ENCODE measurements at places on chromosomes 13 and 19. TPM values are rescaled to one million over a fixed set of nuclear protein-coding genes. Genes with fewer than 3 reads are reported as not detected.
A peak's percentile ranks its signal among the peaks of the same experiment; 100 is the strongest.

Gene MCEMP1
- total RNA-seq: not detected

Gene ERFL
- total RNA-seq: not detected

Gene KBTBD7
- 17.4 TPM for total RNA-seq

Gene SIX5
- 27.3 TPM for total RNA-seq

Gene CYP2S1
- 267 TPM for total RNA-seq

GRCh38 chr13:65461590-65461989, 1768.5 kb downstream of the PCDH9 start:
- no peaks in the 10 kb centered on the region for H3K4me1 ChIP-seq
- no peaks in the 10 kb centered on the region for H3K36me3 ChIP-seq

DNA sequence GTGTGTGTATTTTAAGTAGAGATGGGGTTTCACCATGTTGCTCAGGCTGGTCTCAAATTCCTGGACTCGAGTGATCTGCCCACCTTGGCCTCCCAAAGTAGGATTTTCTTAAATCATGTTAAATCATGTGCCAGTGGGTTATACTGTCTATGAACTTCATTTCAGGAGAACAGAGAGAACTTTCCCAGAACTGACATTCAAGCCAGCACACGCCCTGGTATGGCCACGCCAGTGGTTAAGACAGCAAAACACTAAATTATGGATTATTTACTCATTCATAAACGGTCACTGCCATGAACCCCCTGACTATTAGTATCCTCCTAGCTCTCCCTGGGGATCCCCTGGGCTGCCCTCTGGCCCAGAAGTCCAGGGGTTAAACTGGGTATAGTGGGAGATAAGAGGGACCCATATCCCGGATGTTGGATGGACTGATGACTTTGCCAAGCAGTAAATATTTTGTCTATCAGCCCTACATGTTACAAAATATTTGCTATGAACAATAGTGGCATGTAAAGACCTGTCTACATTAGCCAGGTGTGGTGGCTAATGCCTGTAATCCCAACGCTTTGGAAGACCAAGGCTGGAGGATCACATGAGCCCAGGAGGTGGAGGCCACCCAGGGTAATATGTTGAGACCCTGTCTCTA, 16.1 kb upstream of the STRN4 start:
- no peaks in the 10 kb centered on the region for H3K27me3 ChIP-seq
- no peaks in the 10 kb centered on the region for H3K36me3 ChIP-seq
- no peaks in the 10 kb centered on the region for H3K4me1 ChIP-seq
- H3K4me3 ChIP-seq: no peak overlapping the region
- H3K27ac ChIP-seq: no peak overlapping the region
- no peak for DNase-seq

GRCh38 chr13:37090912-37091311, 14.6 kb downstream of the CSNK1A1L start:
- H3K27me3 ChIP-seq: no peaks in the 10 kb centered on the region
- no peaks in the 10 kb centered on the region for H3K4me1 ChIP-seq
- no peak overlapping the region for H3K27ac ChIP-seq
- H3K4me3 ChIP-seq: no peak overlapping the region

GRCh38 chr19:42078538-42079275, 2.7 kb downstream of the ZNF574 start:
- no peak overlapping the region for H3K4me3 ChIP-seq
- no peak overlapping the region for H3K27ac ChIP-seq
- no peaks in the 10 kb centered on the region for H3K27me3 ChIP-seq
- H3K36me3 ChIP-seq: peaks cover 34% of the 10 kb centered on the region

DNA sequence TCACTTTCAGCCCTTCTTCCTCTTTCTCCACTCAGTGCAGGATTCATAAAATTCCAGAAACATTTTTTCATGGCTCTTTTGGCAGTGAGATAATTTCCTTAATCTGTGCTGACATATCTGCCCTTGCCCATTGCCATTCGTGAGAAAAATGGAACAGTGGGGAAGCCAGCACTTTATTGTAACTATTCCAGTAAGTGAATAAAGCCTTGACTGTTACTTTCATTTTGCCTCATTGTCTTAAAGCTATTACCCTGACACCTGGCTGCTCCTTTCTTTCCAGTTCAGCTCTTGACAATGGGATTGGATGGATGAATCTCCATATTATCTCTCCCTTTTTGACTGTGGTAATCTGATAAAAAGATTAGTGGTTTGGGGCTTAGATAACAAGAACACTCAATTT, 1068.1 kb upstream of the PCDH20 start:
- H3K27me3 ChIP-seq: no peaks in the 10 kb centered on the region
- H3K4me1 ChIP-seq: no peaks in the 10 kb centered on the region
- H3K36me3 ChIP-seq: no peaks in the 10 kb centered on the region
- no peak overlapping the region for H3K4me3 ChIP-seq

DNA sequence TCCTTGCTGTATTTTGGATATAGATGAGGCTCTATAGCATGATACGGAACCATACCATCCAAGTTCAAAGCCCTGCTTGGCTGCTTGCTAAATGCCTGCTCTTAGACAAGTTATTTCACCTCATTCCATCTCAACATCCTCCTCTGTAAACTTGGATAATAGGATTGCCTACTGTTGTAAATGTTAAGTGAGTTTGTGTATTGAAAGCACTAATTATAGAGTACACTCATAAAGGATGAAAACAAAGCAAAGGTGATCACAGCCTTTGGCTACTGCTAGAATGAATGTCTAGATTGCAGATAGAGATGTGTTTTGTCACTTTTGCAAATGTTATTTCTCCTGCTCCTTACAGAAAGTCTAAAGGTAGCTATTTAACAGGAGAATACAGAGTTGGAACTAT, 34.3 kb upstream of the STARD13 start:
- no peaks in the 10 kb centered on the region for H3K27me3 ChIP-seq
- H3K4me1 ChIP-seq: no peaks in the 10 kb centered on the region
- H3K27ac ChIP-seq: no peak overlapping the region
- no peak overlapping the region for H3K4me3 ChIP-seq

GRCh38 chr13:58767566-58767965, 1136.0 kb downstream of the PCDH17 start:
- no peaks in the 10 kb centered on the region for H3K36me3 ChIP-seq
- no peaks in the 10 kb centered on the region for H3K27me3 ChIP-seq
- no peak overlapping the region for H3K27ac ChIP-seq
- H3K4me1 ChIP-seq: no peaks in the 10 kb centered on the region
- no peak for DNase-seq

GRCh38 chr19:862581-863314, 3.3 kb downstream of the CFD start:
- DNase-seq: peak; percentile 70
- H3K36me3 ChIP-seq: no peaks in the 10 kb centered on the region
- peaks cover 12% of the 10 kb centered on the region for H3K27me3 ChIP-seq
- H3K4me3 ChIP-seq: peak overlapping the region; percentile 59
- H3K4me1 ChIP-seq: peaks cover 5% of the 10 kb centered on the region

DNA sequence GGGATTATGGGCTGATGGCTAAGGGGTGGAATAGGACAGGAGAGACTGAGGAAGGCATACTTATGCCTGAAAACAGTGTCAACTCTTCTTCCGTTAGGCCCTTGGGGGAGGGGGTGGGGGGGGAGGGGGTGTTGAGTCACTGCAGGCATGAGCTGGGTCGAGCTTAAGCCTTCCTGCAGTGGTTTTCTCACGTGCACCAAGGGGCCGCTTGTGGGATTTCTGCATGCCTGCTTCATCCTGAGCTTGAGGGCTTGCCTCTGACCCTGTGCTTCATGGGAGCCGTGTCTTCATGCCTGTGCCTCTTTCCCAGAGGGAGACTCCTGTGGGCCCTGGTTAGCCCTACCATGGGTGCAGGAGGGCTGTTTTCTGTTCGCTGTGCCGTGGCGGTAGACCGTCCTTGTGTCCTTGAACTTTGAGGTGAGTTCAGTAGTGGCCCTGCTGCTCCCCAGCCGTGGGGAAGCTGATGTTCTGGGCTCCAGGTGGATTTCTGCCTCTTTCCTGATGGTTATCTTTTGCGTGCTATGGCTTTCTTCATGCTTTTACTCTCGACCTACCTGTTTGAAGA, 186.1 kb downstream of the PCCA start:
- H3K27ac ChIP-seq: no peak overlapping the region
- peaks cover 3% of the 10 kb centered on the region for H3K4me1 ChIP-seq
- H3K4me3 ChIP-seq: no peak overlapping the region
- no peaks in the 10 kb centered on the region for H3K27me3 ChIP-seq
- no peak for DNase-seq

DNA sequence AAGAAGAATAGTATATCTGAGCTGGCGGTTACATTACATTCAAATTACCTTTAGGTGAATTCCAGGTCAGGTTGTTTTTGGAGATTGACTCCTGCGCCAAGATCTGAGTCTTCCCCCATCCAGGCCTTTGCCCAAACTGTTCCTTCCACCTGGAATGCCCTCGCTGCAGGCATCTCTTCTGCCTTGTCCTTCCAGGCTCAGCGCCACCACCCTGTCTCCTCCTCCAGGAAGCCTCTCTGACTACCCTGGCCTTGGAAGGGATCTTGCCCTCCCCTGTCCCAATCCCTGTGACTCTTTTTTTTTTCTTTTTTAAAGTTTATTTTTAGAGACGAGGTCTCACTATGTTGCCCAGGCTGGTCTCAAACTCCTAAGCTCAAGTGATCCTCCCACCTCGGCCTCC, 1.7 kb upstream of the HOMER3 start:
- peaks cover under 1% of the 10 kb centered on the region for H3K36me3 ChIP-seq
- H3K4me3 ChIP-seq: no peak overlapping the region
- no peak for DNase-seq
- no peaks in the 10 kb centered on the region for H3K27me3 ChIP-seq
- peaks cover 5% of the 10 kb centered on the region for H3K4me1 ChIP-seq
- no peak overlapping the region for H3K27ac ChIP-seq
